ENCODE measurements at places on chromosomes 7 and 10.

- DNase-seq: no peak
Observed at GRCh38 chr7:133293384-133294160, 40.7 kb downstream of the EXOC4 start.

- DNase-seq: no peak
Observed at GRCh38 chr7:154684666-154685563, 318.0 kb downstream of the PAXIP1 start.

DNA sequence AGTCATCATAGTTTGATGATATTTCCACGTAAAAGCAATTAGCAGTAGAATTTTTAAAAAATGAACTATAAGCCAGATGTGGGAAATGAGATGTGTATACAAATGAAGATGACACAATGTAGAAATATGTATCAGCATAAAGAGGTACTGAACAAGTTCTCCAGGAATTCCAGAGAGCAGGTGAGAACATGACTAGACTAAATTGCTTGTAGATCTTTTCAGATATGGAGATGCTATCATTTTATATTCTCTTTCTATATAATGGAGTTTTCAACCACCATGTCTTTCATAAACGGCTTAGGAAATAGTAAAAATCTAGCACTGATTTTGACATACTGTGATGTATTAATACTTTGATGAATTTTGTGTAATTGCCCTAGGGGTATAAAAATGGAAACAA, 130.9 kb downstream of the SEMA3D start:
- no peak for DNase-seq

- DNase-seq: no peak
Observed at GRCh38 chr7:991729-992656, 9.0 kb downstream of the CYP2W1 start.

GRCh38 chr7:116782177-116782711, 80.1 kb upstream of the CAPZA2 start:
- DNase-seq: no peak

DNA sequence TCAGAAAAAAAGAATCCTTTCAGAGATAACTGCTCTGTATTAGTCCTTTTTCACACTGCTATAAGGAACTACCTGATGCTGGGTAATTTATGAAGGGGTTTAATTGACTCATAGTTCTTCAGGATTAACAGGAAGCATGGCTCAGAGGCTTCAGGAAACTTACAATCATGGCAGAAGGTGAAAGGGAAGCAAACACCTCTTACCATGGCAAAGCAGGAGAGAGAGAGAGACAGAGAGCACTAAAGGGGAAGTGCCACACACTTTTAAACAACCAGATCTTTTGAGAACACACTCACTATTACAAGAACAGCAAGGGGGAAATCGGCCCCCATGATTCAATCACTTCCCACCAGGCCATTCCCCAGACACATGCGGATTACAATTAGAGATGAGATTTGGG, 114.2 kb downstream of the TES start:
- no peak for DNase-seq

DNA sequence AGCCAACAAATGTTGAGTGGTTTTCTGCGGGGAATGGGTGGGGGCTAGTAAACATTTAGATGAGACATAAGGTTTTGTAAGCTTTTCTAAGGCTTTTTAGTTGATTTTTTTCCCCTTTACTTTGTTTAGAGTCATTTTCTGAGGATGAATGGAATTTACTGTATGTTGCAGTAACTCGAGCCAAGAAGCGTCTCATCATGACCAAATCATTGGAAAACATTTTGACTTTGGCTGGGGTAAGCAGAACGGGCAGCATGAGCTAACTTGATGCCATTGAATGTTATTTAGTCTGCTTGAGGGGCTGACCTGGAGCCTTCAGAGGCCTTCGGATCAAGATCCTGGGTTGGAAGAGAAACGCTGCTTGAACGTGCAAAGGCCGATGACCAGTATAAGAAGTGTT, 37.3 kb downstream of the FBH1 start:
- DNase-seq: no peak

GRCh38 chr10:121608469-121609190, 10.4 kb upstream of the FGFR2 start:
- DNase-seq: peak; percentile 54

DNA sequence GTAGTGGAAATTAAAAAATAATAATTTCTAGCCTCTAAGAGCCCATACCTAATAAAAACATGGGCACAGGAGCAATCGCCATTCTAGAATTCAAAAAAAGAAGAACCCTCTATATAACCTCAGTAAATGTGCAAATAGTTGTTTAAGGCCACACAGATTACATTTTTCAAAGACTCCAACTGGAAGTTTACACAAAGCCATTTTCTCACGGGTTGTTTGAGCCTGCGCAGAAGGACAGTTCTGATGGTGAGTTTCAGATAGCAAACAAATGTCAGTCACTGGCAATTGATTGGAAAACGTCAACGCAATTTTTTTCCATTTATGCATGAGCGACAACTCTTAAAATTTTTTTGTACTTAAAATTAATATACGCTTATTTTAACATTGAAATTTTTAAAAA, 23.0 kb upstream of the ELMO1 start:
- DNase-seq: no peak

GRCh38 chr7:47755248-47755647, 173.3 kb upstream of the TNS3 start:
- no peak for DNase-seq

- DNase-seq: no peak
Observed at GRCh38 chr10:60349426-60349825, 40.2 kb downstream of the ANK3 start.

DNA sequence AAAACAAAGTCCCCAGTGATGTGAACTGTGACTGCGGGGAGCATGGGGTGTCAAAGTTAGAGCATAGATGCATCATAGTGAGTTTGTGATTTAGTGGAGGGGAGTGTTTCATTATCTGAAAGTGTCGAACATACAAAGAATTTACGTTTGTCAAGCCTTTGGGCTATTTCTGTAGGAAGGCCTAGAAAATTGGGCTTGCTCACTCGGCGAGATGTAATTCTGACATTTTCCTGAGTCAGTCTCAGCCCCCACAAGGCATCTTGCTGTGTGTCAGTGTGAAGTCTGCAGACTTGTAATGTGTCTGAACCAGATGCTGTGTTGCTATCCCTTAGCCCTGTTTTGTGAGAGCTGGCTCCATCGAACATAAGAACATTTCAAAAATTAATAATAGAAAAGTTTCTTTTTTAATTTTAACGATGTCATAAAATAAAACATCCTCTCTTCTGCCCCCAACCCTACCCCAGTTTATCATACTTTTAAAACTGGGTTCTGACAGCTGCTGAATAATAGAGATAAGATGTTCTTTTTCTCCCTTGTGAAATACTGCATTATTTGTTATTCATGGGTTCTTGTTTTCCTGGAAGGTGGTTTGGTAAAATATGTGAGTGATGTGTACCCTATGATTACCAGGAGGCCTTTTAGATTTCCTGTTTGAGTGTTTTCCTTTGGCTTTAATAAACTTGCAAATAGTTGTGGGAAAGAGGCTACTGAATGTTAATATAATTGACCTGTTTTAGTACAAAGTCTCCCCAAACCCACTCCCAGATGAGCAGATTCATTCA, 207.4 kb downstream of the GPR158 start:
- no peak for DNase-seq

GRCh38 chr7:81598951-81599350, 170.9 kb downstream of the HGF start:
- DNase-seq: no peak

GRCh38 chr7:139422126-139422525, 61.3 kb downstream of the KLRG2 start:
- no peak for DNase-seq

GRCh38 chr10:74163319-74164068, 12.5 kb downstream of the ADK start:
- no peak for DNase-seq

- DNase-seq: peak; percentile 84
Observed at GRCh38 chr10:68897336-68897741, 3.8 kb upstream of the DDX50 start.

DNA sequence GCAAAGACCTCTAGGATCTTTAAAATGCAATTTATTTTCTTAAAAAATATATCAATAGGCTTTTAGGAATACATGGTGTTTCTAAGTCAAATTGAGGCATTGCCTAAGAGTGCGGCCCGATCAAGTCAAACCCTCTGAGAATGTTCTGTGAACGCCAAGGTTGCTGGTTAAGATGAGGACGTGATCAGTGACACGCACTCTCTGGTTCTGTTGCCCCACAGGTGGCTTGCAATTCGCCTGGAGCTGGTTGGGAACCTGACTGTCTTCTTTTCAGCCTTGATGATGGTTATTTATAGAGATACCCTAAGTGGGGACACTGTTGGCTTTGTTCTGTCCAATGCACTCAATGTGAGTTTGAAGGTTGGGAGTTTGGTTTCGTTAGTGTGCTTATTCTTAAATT, 59.3 kb downstream of the ABCC2 start:
- DNase-seq: no peak

GRCh38 chr10:102726274-102726673, 11.8 kb downstream of the SFXN2 start:
- DNase-seq: peak; percentile 48

GRCh38 chr10:11168423-11169090, 150.9 kb downstream of the CELF2 start:
- DNase-seq: no peak

GRCh38 chr7:5421714-5422395, 1.8 kb downstream of the TNRC18 start:
- peak; percentile 69 for DNase-seq

DNA sequence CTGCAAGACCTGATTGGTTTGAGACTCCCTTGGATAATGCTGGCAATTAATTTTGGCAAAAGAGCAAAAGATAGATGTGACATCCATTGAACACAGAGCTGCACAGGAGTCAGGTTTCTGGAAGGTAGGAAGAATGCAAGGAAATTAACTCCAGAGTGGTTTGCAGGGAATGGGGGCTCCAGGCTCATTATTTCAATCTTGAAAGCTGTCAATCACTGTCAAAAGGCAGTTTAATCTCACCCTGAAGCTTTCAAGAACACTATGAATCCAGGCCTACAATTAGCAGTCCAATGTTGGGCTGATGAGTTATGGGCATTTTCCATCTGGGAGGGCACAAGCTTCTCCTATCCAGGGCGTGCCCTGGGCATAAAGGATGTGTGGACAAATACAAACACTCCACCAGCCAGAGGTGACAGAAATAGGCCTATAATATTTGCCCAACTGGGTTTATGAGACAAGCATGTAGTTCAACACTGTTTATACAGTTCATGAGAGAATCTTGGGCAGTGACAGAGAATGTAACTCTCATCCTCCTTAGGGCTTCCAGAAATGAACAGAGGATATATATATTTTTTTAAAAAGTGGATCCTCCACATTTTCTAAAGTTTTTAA, 80.5 kb downstream of the KCNMA1 start:
- DNase-seq: no peak

- peak; percentile 81 for DNase-seq
Observed at GRCh38 chr10:102779680-102780526, 36.2 kb downstream of the WBP1L start.

DNA sequence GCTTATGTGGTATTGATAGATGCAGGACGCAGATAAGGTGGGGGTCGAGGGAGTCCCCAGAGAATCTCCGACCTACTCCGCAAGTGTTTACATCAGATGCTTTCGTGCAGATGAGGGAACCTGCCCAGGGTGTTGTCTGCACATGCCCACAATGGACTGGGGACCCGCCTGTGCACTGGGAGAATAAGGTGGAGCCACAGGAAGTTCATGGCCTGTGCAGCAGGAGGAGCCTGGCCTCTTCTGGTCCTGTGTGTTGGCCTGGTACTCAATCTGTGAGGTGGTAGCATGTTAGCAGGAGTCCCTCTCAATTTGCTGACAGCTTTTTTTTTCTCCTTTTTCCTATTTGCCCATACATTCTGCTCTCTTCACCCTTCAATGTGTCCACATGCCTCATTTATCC, 54.1 kb upstream of the AKR1C1 start:
- no peak for DNase-seq

GRCh38 chr10:24406809-24407483, 198.0 kb downstream of the KIAA1217 start:
- DNase-seq: no peak

GRCh38 chr10:112583236-112583939, 136.4 kb downstream of the VTI1A start:
- DNase-seq: no peak

DNA sequence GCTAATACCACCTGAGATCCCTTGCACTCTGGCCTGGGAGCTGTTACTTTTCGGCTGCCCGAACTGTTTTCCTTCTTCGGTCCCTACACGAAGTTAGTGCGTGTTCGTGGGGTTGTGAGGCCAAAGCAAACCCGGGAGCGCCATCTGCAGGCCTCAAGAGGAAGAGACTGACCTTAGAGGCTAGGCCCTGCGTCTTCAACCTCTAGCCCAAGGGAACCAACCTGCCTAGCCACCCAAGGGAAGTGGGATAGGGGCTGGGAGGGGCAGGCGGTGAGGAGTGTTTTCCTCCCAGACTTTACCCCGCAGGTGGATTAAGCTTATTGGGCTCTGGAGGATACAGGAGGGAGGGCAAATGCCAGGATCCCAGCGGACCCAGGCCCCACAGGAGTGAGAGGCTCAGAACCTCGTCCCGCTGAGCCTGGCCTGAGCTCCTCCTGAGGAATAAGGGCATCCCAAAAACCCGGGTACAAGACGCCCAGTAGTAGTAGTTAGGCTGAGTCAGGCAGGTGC, 1.7 kb upstream of the PAX2 start:
- peak; percentile 70 for DNase-seq

- no peak for DNase-seq
Observed at GRCh38 chr7:130303551-130303950, 10.6 kb downstream of the CPA4 start.

DNA sequence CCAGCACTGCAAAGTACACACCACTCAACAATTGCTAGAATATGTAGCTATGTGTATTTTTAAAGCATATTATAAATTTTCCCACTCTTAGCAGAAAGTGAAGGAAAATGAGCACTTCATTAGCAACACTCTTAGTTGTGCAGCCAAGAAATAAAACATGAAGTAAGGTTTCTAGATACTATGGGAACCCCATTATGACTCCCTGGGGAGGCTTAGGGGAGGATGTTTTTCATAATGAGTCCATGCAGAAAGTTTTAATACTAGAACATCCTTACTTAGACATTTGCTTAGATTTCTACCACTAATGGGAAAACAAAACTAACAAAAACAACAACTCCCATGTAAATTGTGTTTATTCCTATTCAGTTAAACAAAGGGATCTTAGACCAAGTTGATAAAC, 148.4 kb upstream of the HDAC9 start:
- no peak for DNase-seq

DNA sequence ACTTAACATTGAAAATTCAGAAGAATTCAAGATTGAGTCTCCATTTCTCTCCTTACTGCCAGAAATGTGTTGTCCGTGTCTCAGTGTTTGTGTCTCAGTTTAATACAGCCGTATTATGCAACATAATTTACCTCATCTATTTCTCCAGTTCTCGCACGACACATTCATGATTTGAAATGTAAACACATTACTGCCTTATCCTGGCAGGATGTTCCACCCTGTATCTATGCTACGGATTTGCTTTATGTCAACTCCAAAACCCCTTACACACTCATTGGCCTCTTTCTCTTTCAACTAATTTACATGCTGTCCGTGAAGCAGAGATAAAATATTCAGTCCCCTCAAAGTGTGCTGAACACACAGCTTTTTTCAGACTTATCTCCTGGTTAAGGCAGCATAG, 653.7 kb upstream of the SEMA3D start:
- DNase-seq: no peak

- DNase-seq: no peak
Observed at GRCh38 chr10:90192825-90193224, 491.4 kb downstream of the KIF20B start.

All from MCF 10A (cell line).